ENCODE measurements at places on chromosomes 2 and 18.

- DNase-seq, result peak; percentile 1
These were observed 200.4 kb downstream of the INO80D start for GRCh38 chr2:205885492-205886099.

DNA sequence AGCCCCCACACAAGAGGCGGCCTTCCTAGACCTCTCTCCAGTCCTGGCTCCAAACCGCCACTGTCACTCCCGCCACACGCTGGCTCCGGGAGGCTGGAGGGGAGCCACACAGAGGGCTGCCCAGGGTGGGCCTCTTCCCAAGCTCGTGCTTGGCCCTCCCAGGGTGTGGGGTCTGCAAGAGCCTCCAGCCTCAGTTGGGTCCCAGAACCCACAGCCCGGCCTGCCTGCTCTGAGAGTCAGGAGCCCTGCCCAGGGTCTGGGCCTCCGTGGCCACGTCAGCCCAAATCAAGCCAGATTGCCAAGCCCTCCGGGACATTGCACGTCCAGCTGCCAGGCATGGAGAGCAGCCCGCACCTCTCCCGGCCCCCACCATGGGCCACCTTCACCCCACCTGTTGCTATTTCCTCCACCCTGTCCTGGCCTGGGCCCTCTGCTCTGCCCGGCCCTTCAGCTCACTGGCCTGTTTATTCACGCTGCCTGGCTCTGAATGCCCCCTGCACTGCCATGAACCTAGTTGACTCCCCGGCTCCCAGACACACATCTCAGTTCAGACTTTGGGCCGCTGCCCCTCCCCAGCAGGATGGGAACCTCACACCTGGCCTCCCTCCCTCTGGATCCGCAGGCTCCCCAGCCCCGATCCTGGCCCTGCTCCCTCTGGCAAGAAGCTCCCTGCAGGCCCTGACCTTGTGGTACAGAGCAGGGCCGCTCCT, 61.0 kb downstream of the BIN1 start:
- no peak for DNase-seq

DNA sequence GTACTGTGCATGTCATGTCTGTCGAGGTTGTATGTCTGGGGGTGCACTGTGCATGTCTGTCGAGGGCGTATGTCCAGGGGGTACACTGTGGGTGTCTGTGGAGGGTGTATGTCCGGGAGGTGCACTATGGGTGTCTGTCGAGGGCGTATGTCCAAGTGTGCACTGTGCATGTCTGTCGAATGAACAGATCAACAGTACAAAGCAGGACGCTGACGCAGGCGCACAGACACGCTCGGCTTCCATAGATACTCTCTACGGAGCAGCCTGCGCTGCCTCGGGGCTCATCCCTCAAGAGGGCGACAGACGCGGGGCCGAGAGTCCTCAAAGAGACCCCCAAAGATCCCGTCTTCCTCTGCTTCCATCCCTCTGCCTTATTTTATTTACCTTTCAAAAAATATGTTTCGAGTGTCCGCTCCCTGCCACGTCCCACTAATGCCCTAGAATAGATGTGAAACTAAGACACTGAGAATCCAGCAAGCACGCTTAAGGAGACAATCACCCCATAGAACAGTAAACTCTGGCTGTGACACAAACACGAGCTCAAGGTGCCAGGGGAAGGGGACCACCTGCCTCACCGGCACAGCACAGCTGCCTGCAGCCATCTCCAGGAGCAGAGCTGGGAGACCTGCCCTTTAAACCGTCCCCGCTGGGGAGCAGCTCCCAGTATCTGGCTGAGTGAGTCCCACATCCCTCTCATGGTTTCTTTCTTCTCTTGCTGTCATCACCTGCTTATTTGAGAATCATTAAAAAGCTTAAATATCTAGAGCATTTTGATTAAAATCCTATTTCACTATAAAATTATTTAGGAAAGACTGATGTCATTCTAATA, 250.5 kb upstream of the MYT1L start:
- DNase-seq, result no peak

GRCh38 chr2:118954297-118955060, 12.5 kb downstream of the MARCO start:
- no peak for DNase-seq

GRCh38 chr18:23462876-23463275, 9.8 kb downstream of the RIOK3 start:
- no peak for DNase-seq

GRCh38 chr2:69989441-69990105, 28.1 kb upstream of the ASPRV1 start:
- DNase-seq, result no peak

- DNase-seq, result no peak
These were observed 15.1 kb downstream of the LMAN1 start for GRCh38 chr18:59343926-59344325.

- DNase-seq, result no peak
These were observed 900.7 kb downstream of the SOCS6 start for GRCh38 chr18:71189581-71189980.

GRCh38 chr2:176978921-176979320, 233.7 kb upstream of the HNRNPA3 start:
- no peak for DNase-seq

DNA sequence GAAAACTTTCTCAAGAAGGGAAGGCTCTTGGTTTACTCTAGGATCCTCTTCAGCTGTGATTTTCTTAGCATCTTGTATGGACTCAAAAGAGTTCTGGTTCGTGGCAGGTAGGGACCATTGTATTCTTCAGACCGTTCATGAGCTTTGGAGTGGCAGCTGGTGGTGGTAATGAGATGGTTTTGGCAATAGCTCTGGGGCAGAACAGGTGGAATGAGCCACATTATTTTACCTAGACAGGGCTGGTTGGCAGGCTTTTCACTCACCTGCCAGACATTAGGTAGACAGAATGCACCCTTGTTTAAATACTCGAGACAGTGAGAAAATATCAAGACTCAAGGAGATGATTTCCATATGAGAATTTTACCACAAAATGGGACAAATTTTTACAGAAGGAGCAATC, 26.2 kb upstream of the MGAT5 start:
- no peak for DNase-seq

- DNase-seq, result peak; percentile 67
These were observed at the start of gene SPOPL for GRCh38 chr2:138501425-138502254. Gene SPOPL (plus strand): TSS chr2:138501770. CDS start chr2:138550217, 48,447 bp downstream.

DNA sequence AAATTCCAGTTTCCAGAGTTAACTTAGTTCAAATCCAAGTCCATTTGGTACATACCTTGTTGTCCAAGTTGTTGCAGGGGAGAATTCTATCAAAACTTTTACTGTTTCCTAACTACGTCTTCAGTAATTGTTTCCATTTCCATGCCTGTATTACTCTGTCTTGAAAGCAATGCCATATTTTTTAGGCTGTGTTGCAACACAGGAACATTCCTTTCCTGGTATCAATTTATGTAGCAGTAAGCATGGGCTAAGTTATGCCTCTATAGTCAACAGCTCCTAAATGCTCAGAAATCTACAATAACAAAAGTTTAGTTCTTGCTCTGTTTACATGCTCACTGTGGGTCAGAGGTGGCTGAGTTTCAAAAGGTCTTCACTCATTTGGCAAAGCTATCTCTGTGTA, 1943.8 kb upstream of the PIK3C3 start:
- no peak for DNase-seq

- DNase-seq, result no peak
These were observed 69.4 kb upstream of the SMAD2 start for GRCh38 chr18:47999801-48000248.

DNA sequence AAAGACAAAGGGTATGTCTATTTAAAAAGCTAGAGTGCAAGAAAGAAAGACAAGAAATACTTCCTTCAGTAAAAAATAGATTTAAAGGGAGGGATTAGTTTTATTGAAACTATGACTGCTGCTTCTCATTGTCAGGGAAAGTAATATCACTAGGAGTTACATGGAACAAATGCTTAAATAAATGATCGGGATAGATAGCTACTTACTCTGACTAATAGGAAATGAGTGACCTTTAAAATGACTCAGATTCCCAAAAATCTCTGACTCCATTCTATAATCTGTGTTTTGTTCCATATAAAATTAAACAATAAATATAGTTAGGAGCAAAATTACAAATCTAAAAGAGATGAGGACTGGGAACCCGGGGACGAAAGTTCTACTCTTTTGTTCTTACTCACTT, 669.3 kb downstream of the NR4A2 start:
- no peak for DNase-seq

DNA sequence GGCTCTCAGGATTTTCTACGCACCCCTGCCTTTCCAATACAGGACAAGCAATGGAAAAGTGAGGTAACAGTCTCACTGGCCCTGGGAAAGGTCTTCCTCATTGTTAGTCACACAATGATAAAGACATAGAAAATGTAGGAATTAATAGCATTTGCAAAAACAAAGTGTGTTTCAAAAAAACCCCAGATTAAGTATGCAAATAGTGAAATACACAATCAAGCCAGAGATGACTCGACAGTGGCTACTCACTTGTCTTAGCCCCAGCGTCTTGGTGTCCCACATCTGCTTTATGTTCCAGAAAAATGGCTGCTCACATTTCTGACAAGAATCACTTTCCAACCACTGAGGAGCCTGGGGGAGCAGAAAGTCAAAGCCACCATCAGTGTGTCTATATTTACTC, 47.0 kb upstream of the AP1S3 start:
- no peak for DNase-seq

DNA sequence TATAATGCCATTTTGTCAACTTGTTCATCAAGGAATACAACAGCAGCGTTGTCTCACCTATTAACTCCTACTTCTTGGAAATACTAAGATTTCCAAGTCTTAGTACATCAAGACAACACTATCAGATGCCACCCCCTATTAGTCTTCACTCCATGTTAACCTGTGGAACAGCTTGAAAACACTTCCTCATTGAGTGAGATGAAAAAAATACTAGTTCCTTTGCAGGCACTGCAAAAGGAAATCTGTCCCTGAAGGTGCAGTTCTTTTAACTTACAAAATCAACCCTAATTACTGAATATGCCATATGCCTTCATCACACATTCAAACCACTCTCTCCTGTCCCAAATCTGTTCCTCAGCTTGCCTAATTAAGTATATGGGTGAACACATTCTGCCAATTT, 4.0 kb downstream of the CWC22 start:
- no peak for DNase-seq

DNA sequence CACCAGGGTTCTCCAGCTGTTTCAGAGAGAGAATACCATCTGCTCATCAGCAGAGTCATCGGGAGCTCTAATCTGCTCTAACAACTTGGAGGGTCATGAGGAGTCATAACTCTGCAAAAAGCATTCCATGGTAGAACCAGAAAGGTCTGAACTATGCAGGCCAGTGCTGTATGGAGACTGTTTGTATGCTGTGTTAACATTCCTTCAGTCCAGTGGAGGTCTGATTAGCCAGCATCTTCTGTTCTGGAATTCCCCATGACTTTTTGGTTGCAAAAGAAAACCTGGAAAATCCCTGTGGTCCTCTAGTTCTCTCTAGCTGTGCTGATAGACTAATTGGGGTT, 9.4 kb upstream of the ITGB6 start:
- no peak for DNase-seq

DNA sequence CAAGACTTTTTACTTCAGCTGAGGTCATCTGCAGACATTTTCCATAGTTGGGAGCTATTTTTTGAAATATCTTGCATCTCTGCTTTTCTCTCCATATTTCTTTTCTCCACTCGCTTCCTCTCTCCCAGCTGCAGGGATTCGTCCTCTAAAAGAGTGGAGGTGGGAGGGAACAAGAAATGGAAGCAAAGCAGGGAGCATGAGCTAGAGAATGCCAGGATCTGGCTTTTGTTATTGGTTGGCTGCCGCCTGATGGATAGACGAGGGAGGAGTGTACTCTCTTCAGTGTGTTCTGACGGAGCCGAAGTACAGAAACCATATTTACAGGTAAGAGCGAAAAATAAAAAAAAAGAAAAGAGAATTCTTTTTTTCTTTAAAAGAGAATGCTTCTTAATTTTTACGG, at the start of gene CSRNP3:
TSS of gene CSRNP3 (plus strand) at position 282 of the 400 bp plus-strand sequence. CDS start 125,368 bp downstream, outside the sequence.
- DNase-seq, result no peak

DNA sequence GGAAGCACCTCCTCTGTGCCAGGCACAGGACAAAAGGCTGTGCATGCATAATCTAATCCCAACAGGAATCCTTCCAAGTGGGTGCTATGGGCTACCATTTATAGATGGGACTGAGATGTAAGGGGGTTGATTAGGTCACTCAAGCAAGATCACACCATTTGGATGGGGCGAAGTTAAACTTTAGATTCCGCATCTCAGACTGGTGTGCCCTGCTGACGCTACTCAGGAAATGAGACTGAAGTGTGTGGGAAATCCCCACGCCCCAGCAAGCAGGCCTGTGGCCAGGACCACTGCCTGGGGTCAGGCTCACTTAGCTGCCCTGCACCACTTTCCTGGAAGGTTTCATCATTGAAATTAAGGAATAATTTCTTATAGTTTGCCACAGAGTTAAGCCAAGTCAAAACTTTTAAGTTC, 70.5 kb upstream of the PPP1CB start:
- peak; percentile 29 for DNase-seq

- no peak for DNase-seq
These were observed 17.3 kb downstream of the CHCHD5 start for GRCh38 chr2:112601754-112602153.

GRCh38 chr2:232447638-232448303, 8.2 kb upstream of the ALPI start:
- no peak for DNase-seq

DNA sequence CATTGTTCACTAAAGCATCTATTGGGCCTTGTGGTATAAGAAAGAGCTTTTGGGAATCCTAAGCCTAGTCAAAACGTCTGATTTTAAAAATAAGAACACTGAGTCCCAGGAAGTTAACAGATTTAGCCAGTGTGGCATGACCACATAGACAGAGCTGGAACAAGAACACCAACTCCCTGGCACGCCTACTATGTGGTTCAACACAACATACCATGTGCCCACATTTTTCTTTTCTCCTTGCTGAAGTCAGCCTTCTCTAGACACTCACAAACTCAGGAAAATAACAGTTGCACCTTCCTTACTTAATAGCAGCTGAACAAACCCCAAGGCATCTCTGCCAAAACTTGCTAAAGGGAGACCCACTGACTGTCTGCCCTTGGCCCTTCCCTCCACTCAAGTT, 124.8 kb downstream of the C1D start:
- no peak for DNase-seq

DNA sequence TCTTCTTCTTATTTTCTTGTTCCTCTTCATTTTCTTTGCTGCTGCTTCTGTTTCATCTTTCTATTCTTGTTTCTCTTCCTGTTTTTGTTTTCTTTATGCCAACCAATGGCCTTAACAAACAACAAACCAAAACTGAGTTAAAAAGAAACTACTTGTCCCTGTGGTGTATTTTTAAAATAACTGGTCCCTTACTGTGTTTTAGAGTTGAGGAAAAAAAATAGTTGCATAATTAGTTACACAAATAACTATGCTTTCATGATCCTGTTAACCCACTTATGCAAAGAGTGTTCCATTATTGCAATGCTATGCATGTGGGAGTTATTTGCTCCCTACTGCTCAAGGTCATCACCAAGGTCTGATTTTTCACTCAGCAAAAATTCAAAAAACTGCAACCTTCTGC, 39.5 kb upstream of the IMP4 start:
- no peak for DNase-seq

DNA sequence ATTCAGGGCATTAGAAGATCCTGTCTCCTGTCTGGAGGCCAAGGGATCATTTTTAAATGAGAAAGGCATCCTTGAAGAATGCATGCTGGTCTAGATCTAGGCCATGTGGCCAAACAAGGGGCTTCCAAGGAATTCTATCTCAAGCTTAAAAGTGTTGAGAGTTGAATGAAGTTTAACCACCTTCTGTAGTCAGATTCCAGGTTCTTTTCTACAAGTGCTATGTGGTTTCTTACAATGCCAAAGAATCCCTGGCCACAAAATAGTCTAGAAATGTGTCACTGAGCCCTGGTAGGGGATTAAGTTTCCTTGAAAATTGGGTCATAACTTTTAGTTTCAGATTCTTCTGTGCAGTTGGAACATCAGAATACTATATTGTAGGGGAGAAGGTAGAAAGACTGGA, 640.7 kb upstream of the ACVR2A start:
- DNase-seq, result no peak

GRCh38 chr2:177909962-177910361, 162.6 kb downstream of the PDE11A start:
- DNase-seq, result no peak

Data from stimulated activated CD4-positive, alpha-beta T cell treated with anti-CD3 and anti-CD28 coated beads, Interleukin-1b, Interleukin-23, amount 100 ng/mL, for 1 hour (primary cell).